ENCODE measurements at places on chromosomes 16 and 17.

DNA sequence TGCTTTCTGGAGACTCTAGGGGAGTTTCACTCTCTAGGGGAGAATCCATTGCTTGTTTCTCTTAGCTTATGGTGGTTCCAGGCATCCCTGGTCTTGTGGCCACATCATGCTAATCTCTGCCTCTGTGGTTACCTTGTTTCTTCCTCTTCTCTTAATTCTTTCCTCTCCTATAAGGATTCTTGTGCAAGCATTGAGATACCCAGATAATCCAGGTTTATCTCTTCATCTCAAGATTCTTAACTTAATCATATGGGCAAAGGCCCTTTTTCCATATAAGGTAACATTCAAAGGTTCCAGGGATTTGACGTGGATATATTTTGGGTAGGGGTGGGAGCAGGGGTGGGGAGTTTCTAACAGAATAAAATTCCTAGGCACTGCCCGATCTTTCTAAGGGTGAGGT is 32.6 kb downstream of the FAM20A start:
- no peak for DNase-seq

DNA sequence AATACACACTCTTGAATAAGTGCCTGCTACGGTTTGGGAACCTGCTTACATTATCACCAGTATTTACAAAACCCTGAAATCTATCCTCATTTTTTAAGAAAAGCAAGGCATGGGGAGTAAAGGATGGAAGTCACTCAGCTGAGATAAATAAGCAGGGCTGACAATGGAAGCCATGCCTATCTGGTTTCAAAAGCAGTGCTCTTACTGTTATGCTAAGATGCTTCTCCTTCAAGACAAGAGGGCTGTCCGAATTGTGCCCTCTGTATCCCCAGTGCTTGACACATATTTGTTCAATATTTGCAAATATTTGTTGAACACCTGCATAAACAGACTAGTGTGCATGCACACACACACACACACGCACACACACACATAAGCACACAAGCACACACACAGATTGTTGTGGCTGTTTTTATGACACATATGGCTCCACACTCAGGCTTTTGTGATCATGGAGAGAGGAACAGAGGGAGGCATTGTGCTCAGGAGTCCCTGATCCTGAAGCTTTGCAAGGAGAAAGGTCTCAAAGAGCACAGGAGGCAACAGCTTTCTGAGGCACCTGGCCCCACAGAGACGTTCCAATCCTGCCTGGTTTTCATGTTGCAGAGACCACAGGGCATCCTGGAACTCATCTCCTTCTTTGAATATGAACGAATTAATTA is 401.6 kb upstream of the CDH11 start:
- DNase-seq, result no peak

DNA sequence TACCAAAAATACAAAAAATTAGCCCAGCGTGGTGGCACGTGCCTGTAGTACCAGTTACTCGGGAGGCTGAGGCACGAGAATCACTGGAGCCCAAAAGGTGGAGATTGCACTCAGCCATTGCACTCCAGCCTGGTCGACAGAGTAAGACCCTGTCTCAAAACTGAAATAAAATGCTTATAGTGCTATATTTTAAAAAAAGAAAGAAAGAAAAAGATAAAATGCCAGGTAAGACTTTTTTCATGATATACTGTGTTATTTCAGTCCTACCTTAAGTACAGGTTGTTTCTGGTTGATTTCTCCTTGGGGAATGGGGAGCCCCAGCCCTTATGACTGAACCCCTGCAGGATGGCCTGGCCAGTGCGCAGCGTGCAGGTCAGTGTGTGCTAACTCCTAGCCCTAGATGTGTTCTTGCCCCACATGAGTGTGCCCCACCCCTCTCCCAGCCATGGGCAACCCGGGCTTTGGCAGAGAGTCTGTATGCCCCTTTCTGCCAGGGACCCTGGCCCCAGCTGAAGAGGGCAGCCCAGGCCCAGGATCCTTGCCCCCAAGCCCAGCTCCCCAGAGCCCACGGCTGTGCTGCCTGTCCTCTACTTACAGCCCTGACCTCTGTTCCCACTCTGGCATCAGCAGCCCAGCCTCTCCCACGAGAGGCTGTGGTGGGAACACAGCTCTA is 1.3 kb downstream of the CNGB1 start:
- DNase-seq, result no peak

DNA sequence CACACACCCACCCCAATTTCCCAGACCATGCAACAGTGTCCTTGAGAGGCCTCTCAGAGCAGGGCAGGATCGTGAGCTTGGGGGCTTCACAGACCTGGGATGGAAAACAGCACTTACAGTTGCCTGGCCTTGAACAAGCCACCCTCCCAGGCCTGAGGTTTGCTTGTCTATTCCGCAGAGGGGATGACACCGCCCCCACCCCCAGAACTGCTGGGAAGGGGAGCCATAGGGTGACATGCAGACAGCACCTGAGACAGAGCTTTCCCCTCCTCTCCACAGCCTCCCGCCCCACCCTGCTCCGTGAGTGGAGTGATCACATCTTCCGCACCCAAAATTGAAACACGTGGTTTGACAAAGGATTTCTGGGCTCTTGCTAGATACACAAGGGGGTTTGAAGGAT is 131.5 kb upstream of the TNRC6C start:
- DNase-seq, result no peak

DNA sequence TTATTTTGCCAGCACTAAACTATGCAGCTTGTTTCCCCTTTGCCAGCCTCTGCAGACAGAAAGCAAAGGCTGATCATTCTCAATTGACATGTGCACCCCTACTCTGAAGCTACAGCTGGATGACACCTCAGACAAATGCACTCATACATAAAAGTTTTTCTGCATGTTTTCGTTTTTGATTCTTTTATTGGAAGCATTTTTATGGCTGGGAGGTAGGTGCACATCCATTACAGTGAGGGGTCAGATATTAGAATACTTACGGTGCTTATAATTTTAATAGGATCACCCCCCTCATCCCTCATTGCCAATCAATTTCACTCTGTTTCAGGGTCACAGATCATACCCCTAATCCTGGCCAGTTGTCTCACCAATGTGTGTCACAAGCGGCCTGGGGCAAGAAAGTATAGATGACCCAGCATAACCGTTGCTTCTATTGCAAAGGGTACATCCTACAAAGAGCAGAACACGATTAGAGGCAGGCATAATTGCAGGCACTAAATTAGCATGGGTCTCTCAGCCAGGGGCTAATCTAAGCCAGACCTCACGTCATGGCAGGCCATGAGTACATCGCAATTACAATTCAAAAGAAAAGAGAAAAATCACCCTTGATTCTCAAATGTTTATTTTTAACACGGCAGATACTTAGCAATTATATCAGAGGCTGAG is 89.5 kb upstream of the SOX9 start:
- DNase-seq, result no peak

- no peak for DNase-seq
Observed at GRCh38 chr17:79176792-79177601, 102.4 kb downstream of the ENGASE start.

- DNase-seq, result no peak
Observed at GRCh38 chr16:80583466-80583865, 42.7 kb downstream of the DYNLRB2 start.

DNA sequence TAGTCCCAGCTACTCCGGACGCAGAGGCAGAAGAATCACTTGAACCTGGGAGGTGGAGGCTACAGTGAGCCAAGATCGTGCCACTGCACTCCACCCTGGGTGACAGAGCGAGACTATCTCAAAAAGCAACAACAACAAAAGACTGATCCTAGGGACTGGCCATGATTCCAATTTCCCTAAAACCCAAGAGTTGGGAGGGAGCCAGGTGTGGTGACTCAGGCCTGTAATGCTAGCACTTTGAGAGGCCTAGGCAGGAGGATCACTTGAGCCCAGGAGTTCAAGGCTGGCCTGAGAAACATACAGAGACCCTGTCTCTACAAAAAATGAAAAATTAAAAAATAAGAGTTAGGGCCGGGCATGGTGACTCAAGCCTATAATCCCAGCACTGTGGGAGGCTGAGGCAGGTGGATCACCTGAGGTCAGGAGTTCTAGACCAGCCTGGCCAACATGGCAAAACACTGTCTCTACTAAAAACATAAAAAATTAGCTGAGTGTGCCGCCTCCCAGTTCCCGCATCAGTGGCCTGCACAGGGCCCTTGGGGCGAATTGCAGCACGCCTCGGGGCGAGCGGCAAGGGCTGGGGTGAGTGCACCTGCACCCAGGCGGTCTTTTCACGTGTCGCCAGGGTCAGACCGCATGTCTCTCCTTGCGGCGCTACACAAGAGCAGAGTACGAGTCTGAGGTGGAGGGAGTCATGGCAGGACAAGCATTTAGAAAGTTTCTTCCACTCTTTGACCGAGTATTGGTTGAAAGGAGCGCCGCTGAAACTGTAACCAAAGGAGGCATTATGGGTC is 40.8 kb downstream of the CDH3 start:
- no peak for DNase-seq

GRCh38 chr16:12628536-12628935 is 175.2 kb downstream of the CPPED1 start:
- no peak for DNase-seq

DNA sequence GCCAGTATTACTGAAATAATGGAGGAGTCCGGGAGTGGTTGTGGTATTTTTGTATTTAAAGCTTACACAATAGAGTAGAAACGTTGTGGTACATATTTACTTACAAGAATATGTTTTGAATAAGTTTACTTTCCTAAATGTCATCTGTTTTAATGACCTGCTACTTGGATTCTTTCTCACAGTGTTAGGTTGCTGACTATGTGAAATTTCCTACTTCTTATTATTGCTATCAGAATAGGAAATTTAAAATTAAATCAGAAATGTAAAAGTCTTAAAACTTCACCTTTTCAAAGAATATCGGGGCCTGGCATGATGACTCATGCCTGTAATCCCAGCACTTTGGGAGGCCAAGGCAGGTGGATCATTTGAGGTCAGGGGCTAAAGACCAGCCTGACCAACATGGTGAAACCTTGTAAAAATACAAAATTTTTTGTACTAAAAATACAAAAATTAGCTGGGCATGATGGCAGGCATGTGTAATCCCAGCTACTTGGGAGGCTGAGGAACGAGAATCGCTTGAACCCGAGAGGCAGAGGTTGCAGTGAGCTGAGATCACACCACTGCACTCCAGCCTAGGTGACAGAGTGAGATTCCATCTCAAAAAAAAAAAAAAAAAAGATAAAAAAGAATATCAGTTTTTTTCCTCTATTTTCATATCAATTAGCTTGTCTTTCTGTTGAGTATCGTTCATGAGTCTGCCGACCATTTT is 77.8 kb downstream of the VMP1 start:
- no peak for DNase-seq

DNA sequence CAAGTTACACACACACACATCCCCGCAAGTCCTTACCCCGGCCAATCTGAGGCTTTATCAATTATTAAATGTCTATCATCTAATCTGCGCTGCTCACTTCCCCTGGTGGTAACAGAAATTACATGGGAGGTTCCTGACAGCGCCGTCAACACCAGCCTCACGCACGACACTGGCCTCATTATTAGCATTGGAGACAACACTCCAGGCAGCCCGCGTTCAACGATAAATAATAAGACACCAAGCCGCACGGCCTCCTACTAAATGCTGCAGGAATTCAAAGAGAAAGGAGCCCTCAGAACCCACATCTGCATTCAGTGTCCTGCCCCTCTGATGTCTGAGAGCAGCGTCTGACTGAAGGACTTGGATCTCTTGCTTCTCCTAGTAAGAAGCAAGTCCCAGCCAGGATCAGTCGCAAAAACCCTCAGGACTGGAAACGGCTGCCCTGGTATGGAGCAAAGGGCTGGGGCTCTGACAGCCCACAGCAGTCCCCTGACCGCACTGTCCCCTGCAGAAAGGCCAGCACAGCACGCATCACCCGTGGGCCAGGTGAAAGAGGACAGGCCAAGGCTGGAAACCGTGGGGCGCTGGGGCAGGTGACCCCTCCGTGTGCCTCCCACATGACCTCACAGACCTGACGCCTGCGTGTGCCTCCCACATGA is 7.6 kb upstream of the RPH3AL start:
- DNase-seq, result no peak

GRCh38 chr16:83992624-83993023 is 24.6 kb downstream of the NECAB2 start:
- peak; percentile 81 for DNase-seq

DNA sequence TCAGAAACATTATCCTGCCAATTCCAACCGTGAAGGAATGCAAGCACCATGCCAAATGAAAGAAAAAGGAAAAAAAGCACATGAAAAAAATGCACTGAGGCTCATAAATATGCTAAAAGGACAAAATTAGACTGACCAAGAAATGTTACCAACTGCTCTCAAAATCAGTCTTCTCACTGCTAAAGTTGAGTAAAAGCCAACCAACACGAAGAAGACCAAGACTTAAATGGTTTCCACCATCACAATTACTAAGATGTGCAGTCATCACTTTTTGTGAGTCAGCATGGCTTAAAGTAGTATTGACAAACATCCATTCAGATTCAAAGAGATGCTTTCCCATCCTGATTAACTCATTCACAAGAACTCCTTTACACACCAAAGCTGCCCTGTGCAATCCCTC is 16.4 kb downstream of the CDYL2 start:
- DNase-seq, result no peak
